Sigmoid colon (tissue), 7 donors: ENCODE measurements at places on chromosomes 6 and 20. TPM values are rescaled to one million over a fixed set of nuclear protein-coding genes. Genes with fewer than 3 reads are reported as not detected.

The TGM3 gene
- 0.23 TPM for polyA plus RNA-seq

The PCK1 gene
- 85.9 TPM for polyA plus RNA-seq

The MEI4 gene
- not detected for polyA plus RNA-seq

The IL20RA gene
- 7.2 TPM for polyA plus RNA-seq

The SIGLEC1 gene
- 2.4 TPM for polyA plus RNA-seq

The SPATS1 gene
- not detected for polyA plus RNA-seq

The TREM2 gene
- polyA plus RNA-seq: 4.2 TPM

The RAB23 gene
- polyA plus RNA-seq: 10.1 TPM
